ENCODE measurements at places on chromosomes 12 and 14.

GRCh38 chr12:45183246-45183645, 32.6 kb upstream of the ANO6 start:
- peak; percentile 22 for DNase-seq

GRCh38 chr14:64736271-64737169, 32.3 kb downstream of the PLEKHG3 start:
- no peak for DNase-seq

DNA sequence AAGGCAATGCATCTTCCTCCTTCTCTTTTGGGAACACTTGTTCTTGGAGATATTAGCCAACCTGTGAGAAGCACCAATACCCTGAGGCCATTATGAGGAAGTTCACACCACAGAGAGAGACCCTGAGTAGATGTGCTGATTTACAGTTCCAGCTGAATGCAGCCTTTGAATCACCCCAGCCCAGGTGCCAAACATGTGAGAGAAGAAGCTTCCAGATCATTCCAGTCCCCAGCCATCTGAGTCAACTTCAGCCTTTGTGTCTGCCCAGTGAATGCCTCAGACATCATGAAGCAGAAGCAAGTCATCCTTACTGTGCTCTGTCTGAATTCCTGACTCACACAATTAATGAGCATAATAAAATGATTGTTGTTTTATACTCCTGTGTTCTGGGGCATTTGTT, 25.1 kb downstream of the C12orf42 start:
- no peak for DNase-seq

GRCh38 chr12:114981036-114981435, 297.1 kb upstream of the TBX3 start:
- DNase-seq: no peak

DNA sequence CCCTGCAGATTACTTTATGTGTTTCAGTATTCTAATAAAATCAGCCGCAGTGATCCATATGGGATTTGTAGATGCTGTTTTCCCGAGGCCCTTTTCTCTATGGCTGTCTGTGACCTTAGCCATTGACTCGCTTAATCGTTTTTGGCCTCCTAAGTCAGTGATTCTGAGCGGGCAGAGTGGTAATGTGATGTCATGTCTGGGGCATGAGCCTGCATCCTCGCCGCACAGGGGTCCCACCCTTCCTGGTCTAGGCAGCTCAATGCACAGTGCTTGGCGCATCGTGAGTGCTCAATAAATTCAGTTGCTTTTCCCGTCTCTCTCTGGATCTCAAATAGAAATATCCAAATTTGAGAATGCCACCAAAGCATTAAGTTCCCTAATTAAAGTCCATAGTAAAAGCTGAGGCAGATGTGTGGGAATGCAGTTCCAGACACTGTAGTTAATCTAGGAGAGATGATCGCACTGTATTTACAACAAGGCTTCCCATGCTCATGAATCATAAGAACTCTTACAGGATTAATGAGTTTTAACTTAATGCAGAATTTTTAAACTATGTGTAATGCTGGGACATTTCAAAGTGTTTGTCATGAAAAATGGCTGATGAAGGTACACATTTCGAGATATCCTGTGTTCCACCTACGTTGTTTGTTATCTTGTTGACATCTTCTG, 29.3 kb downstream of the HMGA2 start:
- peak; percentile 37 for DNase-seq

- DNase-seq: no peak
Measured at GRCh38 chr12:124898200-124898922, 16.1 kb downstream of the UBC start.

- no peak for DNase-seq
Measured at GRCh38 chr14:64217834-64218233, 76.3 kb downstream of the ESR2 start.

DNA sequence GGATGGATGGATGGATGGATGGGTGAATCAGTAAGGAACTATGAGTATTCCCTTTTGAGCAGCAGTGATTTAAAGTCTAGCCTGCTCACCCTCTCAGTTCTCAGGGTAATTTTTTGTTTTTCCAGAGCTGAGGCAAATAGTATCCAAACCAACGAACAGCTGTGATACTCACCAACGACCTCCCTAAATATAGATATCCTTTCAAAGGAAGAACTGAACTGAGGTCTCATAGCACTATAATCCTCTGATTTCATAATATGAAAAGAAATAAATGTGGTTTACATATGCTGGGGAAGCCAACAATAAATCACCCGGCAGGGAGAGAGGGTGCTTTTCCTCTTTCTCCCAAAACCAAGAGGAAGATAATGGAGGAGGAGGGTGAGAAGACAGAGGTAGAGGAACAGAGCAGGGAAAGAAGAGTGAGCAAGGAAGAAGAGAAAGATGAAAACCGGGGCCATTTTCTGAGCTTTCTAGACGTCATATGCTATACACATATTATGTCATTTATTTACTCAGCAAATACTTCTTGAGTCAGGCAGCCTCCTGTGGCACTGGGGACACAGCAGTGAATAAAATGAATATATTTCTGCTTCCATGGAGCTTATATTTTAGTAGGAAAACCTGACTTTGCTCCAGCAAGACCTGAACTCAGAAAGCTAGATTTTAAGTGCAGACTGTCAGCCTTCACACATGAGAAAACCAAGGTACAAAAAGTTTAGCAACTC, 710.7 kb upstream of the TBX3 start:
- DNase-seq: no peak

DNA sequence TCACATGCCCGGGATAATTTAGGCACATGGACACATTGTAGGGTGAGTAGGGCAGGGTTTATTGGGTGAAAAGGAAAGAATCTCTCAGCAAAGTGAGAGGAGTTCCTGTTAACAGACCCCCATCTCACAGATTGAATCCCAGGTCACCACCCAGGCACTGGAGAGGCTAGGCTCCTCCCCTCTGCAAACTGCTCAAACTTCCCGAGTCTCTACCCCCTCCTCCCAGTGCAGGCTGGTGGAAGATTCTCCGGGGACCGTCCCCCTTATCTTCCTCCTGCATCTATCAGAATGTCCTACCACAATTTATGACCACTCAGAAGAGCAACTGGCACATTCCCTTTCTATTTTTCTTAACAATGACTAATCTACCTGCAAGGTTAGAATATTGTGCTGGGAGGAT, 126.0 kb downstream of the NTF3 start:
- DNase-seq: no peak

GRCh38 chr12:47938594-47938993, 24.8 kb upstream of the TMEM106C start:
- DNase-seq: no peak

DNA sequence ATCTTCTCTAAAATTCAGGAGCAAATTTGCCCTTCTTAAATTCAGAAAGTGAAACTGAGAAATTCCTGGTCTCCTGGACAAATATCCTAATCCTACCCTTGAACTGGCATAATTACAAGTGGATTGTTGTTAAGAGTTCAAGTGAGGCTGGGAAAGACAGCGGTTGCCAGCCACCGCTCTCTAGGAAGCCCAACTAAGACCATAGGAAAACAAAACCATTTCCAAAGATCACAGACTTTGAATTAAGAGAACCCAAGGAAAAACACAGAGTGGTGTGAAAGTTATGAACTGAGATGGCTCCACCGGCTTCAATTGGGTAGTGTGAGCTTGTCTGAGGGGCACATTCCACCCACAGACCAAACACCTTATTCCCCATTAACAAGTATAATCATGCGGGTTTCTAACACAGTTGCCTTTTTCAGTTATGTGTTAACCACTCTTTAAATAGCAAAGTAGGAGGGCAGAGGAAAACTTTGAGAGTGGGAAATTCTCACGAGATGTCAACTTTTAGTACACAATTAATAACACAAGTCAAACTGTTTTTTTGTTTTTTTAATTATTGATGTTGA, 1628.8 kb upstream of the SEL1L start:
- DNase-seq: peak; percentile 31

- DNase-seq: peak; percentile 35
Measured at GRCh38 chr14:89251061-89251460, 166.0 kb downstream of the FOXN3 start.

GRCh38 chr12:96260231-96260630, 66.1 kb downstream of the ELK3 start:
- no peak for DNase-seq

DNA sequence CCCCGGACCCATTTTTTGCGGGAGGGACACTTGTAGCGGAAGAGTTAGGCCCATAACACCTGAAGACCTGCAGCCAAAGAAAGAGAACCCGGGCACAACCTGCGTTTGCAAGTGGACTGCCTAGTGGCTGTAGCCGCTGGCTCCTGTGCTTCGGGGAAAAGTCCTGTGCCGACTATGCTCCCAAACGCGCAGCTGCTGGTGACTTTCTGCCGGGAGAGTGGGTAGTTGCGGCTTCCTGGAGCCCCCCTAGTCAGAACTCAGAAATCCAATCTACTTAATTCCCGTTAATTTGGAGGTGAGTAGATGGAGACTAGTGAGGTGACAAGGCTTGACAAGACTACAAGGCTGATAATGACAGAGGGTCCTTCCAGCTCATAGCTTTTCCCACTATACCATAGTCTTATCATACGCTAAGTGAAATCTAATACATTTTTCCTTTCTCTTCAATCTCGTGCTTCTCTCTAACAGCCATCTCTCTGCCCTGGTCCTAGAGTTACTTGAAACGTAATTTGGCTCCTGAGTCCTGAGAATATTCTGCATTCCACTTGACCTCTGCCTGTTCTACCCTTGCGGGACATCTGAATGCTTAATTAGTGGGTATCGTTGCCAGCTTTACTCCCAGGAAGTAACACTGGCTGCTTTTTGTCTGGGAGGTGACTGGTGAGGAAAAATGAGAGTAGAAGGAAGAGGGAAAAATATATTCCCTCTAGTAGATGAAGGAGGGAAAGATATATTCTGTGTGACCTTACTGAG, 556 bp downstream of the MTHFD1 start:
- peak; percentile 18 for DNase-seq
